EH (cell line): ENCODE measurements at places on chromosomes 6 and 20.

GRCh38 chr20:41632896-41633295, 14.7 kb upstream of the CHD6 start:
- DNase-seq, result peak; percentile 83

GRCh38 chr20:35274172-35275092, 3.5 kb downstream of the MMP24OS start:
- no peak for DNase-seq

GRCh38 chr6:132763269-132763668, 5.6 kb upstream of the VNN2 start:
- no peak for DNase-seq

DNA sequence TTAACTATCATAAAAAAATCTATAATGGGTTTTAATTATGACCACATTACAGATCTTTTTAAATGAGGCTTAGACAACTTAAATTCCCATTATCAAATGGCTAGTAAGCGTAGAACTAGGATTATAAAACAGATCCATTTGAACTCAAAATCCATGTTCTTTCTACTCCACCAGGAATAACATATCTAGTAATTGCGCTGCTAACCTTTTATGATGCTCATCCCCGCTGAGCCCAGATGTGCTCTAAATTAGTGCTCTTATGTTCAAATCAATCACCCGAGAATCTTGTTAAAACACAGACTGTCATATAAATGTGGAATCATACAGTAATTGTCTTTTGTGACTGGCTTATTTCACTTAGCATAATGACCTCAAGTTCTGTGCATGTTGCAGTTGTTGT, 903.1 kb downstream of the PHF3 start:
- DNase-seq, result no peak

DNA sequence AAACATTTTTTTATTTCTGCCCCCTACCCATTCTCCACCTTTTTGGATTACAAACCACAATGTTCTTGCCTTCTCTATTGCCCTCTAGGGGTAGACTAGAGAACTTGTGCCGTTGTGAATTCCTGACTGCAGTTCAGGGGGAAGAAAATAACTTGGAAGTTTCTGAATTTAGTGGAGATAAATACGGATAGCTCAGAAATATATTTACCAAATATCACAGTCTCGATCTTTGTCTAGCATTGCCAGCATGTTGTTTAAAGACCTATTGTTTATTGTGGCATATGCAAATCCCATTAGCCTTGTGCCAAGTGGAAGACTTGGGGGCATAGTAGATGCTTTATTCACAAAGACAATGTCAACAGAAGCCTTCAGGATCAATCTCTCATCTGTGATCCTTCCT, 154.1 kb upstream of the MMS22L start:
- peak; percentile 32 for DNase-seq

DNA sequence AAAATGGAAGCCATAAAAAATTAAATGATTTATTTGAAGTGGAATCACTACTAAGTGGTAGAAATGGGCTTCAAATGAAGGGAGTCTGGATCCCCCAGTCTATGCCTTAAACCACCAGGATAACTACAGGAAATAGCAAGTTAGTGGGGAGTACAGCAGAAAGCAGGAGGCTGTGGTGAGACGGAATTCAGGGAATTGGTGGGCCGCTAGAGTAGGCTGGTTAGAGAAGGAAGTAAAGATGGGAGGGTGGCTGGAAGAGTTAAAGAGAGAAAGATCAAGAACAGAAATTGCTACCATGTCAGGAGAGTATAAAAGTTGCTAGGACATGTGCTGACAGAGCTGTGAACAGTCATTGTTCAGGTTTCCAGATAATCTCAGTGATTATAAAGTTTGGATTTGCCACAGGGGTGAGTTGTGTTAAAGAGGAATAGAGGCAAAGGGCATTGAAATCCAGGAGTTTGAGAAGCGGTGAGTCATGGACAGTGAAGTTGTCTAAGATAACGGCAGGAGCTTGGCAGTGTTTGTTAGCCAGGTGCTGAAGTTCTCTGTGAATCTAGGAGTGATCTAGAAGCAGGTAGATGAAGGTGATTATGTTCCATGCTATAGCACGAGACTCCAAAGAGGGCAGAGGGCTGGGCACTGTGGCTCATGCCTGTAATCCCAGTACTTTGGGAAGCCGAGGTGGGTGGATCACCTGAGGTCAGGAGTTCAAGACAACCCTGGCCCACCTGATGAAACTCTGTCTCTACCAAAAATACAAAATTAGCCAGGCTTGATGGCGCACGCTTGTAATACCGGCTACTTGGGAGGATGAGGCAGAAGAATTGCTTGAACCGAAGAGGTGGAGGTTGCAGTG, 13.7 kb upstream of the HINT3 start:
- peak; percentile 64 for DNase-seq

GRCh38 chr6:165962366-165962765, 205.3 kb downstream of the TBXT start:
- DNase-seq, result peak; percentile 3

DNA sequence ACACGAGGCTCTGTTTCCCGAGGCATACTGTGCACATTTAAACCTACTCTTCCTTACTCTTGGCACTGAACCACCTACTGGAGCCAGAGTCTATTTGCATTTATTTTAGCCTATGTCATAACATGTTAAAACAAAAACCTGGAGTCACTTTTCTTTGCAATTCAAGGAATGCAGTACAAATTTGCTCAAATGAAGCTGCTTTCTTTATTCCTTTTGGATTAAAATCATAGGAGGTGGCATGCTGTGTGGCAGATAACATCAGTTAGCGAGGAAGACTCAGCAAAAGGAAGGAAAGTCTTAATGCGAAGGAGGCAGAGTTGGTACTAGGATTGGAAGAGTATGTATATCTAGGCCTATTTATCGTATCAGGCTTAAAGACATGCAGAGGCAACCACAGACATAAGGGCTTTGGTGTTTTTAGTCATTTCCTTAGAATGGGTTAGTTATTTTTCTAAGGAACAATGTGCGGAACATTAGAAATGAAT, 92.9 kb downstream of the SAMD3 start:
- peak; percentile 28 for DNase-seq

GRCh38 chr6:23413327-23414050, 712.5 kb upstream of the NRSN1 start:
- DNase-seq, result no peak

GRCh38 chr20:14727485-14728150, 390.2 kb upstream of the FLRT3 start:
- DNase-seq, result no peak

DNA sequence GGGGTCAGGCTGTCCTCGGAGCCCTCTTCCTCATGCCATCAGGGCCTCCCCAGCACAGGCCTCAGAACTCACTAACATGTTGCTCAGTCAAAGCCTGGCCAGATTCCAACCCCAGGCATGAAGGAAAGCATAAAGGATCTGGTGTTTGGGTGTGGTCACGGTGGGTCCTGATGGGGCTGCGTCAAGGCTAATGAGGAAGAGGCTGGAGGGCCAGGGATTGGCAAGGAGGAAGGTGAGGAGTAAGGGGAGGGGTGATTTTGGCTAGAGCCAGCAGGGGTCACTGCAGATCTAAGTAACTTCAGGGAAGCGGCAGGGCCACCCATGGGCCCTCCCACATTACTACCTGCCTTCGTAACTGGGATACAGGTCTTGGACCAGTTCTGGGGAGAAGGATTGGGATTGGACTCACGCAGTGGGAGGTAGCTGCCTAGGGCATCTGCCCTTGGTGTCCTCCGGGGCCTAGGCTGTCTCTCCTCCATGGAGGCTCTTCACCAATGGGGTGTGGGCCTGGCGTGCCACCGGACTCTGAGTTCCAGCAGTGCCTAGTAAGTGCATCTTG, 36.2 kb upstream of the MRPS18A start:
- DNase-seq, result peak; percentile 64

- DNase-seq, result no peak
Observed at GRCh38 chr6:47737406-47737805, 39.0 kb downstream of the ADGRF4 start.

DNA sequence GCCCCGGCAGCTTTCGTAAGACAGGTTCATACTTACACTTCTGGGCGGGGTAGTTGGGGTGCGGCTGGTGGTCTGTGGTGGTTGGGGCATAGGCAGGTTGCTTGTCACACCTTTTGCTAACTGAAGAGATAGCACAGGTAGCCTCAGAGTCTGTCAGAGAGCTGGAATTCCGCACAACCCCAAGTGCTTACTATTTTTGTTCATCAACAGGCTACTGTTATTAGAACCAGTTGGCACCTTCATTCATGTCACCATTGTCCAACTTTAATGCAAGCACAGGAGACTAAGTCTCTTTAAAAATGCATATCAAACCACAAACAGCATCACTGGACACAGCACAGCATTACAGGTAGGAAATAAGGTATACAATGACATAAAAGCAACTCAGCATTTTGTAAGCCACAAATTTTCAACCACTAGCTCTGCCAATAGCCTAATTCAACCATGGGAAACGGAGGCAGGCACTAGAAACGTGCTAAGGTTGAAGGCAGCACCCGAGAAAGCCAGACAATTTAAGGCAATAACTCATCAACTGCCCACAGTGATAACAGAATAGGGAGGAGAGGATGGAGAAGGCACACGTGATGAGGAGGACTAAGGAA, 143.8 kb downstream of the ZMYND8 start:
- DNase-seq, result no peak

DNA sequence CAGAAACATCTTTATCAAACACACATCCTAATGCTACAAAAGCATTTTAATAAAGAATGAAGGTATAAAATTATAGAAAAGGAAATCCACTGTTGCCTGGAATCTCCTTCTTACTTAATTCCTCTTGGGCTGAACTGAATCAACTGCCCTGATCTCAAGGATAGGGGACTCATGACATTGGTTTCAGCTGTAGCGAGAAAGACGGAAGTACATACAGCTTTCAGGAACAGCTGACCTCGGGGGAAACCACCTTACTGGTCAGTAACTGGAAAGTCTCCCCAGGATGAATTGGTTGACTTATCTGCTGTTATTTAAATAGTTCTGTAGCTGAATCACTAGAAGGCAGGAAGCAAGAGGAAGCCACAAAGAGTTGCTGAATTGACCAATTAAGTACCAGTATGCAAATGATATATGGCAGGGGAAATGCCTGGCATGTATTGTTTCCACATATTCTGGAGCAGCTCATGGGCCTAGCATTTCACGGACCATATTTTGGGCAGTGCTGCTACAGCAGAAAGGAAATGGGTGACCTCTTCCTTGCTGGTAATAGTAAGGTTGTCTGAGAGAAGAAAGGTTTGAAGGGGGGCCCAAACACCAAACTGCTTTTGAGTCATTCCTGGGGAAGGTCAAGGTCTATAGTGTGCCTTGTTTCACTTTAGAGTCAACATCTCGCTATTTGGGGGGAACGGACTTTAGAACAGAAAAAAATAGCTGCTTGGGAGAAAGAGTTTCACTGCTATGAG, 43.7 kb upstream of the MAP7 start:
- peak; percentile 99 for DNase-seq

GRCh38 chr6:158312165-158312564, at the start of gene TULP4:
Gene TULP4, plus strand, starts transcription at chr6:158312465. Its CDS starts 1,552 bp downstream, at chr6:158314017.
- DNase-seq, result no peak

DNA sequence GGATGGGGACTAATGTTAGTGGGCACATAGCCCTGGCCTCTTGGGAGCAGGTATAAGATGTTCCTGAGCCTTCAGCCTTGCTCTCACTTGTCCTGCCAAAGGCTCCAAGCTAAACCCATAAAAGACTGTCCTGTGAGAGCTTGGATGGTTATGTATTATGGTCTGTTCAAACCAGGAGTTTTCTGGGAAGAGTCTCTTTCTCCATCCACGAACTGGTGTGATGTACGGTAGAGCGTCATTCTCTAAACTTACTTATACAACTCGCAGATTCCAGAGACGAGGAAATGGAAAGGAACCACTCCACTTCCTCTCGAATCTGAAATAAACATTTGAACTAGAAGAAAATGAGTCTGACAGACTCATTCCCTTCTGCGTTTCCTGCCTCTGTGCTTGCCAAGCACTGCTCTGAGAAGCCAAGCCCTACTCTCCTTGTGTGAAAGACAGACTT, 5.3 kb downstream of the SOBP start:
- DNase-seq, result no peak

DNA sequence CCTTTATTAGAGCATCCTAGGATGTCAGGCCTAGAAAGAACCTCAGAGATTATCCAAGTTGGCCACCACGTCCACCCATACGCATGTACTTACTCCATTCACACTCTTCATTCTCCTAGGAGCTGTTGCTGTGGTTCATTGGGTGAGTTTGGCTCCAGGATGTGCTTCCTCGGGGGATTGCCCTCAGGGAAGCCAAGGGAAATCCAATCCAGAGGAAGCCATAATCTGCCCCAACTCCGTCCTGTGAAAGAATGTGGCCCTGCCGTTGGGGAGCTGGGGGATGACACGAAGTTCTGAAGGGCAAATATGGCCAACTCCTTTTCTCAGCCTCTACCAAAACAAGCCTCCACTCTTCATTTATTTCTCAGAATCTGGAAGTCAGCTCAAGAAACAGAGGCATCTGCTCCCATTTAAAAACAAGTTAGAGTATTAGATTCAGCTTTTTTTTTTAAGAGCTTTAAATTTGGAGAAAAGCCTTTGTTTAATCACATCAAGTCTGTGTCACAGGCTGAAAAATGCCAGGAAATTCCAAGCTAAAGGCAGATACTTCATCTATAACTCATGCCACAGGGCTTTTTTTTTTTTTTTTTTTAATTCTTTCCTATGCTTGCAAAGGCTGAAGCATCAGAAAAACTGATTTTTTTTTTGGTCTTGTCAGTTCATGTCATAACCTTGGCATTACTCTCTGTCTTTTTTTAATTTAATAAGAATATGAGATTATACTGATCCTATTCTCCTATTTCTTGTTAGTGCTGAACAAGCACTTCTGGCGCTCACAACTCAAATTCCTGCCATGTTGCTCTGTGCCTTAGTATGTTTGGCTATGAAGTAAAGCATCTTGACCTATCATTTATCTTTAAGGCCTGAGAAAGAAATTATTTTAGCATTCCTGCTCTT, 480.9 kb upstream of the MARCKS start:
- DNase-seq, result peak; percentile 93

DNA sequence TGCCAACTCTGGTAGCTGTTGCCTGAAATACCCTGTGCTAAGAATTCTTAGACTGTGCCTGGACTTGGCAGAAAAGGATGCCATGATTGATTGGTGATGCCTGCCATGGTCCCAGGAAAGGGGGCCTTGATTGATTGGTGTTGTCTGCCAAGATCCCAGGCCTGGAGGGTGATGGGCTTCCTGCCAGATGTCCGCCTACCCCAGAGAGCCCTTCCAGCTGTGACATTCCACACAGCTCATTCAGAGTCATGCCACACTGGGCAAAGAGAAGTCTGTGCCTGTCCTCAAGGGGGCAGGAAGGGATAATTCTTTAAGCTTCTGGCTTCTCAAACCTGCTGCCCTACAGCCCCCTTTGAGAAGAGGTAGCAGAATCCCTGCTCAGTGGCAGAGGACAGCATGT, 24.6 kb downstream of the RIMS4 start:
- DNase-seq, result peak; percentile 10

- no peak for DNase-seq
Observed at GRCh38 chr6:14957355-14958059, 288.4 kb upstream of the JARID2 start.

- DNase-seq, result peak; percentile 44
Observed at GRCh38 chr6:2245877-2246863, 765 bp upstream of the GMDS start.

DNA sequence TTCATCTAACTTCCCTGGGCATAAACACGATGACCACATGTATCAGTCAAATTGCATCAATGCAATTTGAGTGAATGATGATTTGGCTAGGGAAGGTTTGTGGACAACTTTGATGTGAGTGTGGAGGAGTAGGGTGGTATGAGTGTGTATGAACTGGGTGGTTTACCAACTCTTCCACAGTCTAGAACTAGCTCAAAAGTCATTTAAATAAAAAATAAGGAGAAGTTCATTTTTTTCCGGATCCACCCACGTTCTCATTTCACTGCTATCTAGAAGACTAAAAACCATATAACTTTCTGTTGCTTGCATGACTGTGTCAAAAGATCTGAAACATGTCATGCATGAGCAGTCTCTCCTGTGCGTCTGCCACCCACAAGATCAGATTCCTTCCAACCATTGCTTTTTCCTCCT, 23.6 kb downstream of the SLC35D3 start:
- no peak for DNase-seq
